ENCODE measurements at places on chromosomes 3 and 15. TPM values are rescaled to one million over a fixed set of nuclear protein-coding genes. Genes with fewer than 3 reads are reported as not detected.

DNA sequence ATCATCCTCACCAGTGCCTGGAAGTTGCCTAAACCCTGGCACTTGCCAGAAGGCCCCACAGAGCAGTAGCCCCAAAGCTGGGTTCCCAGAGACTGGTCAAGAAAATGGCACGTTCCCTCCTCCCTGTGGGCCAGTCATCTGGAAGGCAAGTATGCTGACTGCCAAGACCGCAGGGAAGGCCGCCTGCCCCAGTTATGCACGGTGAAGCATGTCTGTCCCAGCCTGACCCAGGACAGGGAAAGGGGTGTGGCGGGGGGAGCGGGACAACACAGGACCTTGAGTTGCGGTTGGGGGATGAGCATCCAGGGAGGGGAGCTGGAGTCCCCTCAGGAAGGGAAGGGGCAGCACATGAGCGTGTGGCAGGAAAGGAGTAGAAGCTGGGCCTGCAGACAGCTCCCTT lies 33.0 kb downstream of the RBPMS2 start:
- no peak for DNase-seq

The LDHAL6B gene
- total RNA-seq, result not detected

DNA sequence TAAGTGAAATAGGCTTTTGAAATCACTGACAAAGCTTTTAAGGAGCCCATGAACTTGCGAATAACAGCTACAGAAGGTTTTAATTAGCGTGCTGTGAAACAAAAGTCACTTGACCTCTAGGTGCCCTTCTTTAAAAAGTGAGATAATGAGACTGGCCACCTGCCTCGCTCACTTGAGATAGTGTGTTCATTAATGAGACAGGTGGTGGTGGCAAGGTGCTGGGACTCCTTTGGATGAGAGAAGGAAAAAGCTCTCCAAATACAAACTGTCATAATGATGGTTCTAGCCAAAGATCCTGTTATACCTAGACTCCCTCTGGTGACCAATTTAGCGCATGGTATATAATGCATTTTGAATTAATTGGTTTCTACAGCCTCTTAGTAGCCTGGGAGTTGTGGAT lies 22.7 kb upstream of the IREB2 start:
- peak; percentile 75 for DNase-seq

DNA sequence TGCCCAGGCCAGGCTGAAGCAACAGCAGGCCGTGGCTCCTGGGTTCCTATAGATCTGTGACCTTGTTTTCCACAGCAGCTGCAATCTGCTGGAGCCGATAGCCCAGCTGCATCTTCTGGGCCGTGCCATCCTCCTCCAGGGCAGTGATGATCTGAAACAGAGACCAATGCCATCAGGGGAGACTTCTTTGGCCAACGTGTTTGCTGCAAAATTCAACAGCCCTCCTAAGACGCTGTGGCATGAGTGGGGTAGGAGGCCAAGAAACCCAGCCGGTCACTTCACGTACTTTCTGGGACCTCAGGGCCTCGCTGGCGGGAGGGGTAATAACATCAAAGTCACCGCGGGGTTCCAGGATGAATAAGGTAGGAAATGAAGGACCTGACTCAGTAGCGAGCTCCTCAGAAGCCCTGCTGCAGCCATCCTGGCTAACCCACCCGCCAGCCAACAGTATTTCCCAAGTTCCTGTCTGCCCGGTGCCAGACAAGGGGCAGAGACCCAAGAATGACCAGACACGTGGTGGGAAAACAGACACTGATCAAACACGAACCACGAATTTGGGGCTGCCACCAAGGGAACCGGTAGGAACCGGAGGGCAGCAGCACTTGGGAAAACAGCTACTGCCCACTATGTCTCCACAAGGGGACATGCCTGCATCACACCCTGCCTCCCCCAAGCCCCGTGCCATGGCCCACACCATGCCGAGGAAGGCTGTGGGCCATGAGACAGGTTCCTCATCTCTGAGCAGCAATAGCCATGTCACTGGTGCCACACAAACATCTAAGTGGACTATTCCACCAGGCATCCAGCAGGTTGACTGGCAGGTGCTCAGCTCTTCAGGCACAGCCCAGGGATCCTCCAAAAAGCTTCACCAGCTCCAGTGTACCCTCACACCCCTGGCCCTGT lies 25.2 kb downstream of the PLXNB1 start:
- DNase-seq, result peak; percentile 0

The GRIP2 gene
- 14.9 TPM for total RNA-seq

The NOX5 gene
- total RNA-seq, result 0.09 TPM

- peak; percentile 19 for DNase-seq
Observed at GRCh38 chr3:160038862-160039562, 50.4 kb downstream of the IL12A start.

The DNAH12 gene
- total RNA-seq, result 0.58 TPM

The ACTRT3 gene
- 3.4 TPM for total RNA-seq

GRCh38 chr3:122353215-122353614 lies 28.2 kb downstream of the CSTA start:
- DNase-seq, result peak; percentile 43

- no peak for DNase-seq
Observed at GRCh38 chr3:44982817-44983216, 6.8 kb downstream of the EXOSC7 start.

DNA sequence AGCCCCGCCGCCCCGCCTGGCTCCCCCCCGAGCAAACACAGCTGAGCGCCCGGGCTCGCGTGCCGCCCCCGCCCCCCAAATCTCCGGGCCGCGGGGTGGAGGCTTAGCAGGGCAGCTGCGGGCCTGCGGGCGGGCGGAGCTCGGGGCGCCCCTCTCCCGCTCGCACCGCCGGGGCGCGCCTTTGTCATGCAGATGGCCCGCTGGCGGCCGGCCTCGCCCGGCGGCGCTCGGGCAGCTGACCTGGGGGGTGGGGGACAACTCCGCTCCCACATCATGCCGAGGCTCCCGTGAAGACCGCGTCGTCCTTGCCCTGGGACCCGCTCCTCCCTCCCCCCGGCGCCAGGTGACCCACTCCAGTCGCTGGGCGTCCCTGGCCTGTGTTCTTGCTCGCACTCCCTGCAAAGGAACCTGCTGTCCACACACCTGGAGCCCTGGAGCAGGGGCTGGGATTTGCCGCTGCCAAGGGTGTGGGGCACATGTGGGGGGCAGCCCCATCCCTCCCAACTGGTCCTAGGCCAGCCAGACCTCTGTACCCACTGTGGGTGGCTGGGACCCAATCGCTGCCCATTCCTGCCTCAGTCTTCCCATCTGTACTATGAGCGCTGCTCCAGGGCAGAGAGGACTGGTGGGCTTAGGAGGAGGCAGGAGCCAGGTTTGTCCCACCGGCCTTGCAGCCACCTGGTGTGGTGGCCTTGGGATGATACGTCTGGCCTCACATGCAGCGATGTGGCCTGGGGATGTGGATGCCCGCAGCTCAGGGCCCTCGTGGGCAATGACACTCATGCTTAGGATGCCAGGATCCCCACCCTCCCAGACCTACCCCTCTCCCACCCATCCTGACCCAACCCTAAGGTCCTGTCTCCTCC lies 33.5 kb downstream of the DNAJB8 start:
- DNase-seq, result no peak

DNA sequence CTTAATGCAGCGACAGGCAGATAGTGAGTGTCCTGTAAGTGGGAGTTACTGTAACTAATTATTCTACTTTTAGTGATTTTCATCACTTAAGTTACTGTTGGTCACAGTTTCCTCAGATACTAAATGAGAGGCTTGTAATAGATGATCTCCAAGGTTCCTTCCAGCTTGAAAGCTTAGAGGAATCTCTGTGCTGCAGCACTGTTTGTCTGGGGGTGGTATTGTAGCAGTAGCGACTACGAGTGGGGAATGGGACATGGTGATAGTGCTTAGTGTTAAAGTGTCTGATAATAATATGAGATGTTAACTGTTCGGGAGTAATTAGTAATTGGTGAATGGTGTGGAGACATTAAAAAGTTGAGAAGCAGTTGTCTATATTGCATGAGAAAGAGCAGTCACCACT lies 12.4 kb downstream of the PPP4R2 start:
- no peak for DNase-seq

- peak; percentile 71 for DNase-seq
Observed at GRCh38 chr15:74130155-74130848, at the start of gene ISLR2. Gene ISLR2 (plus strand): TSS chr15:74130586. CDS start chr15:74132755, 2,169 bp downstream.

GRCh38 chr15:40338921-40339620 lies 1.7 kb downstream of the CCDC9B start:
- no peak for DNase-seq

GRCh38 chr3:32817257-32817557 lies 590 bp upstream of the TRIM71 start:
- DNase-seq, result peak; percentile 22

The ZMAT3 gene
- 3.0 TPM for total RNA-seq

DNA sequence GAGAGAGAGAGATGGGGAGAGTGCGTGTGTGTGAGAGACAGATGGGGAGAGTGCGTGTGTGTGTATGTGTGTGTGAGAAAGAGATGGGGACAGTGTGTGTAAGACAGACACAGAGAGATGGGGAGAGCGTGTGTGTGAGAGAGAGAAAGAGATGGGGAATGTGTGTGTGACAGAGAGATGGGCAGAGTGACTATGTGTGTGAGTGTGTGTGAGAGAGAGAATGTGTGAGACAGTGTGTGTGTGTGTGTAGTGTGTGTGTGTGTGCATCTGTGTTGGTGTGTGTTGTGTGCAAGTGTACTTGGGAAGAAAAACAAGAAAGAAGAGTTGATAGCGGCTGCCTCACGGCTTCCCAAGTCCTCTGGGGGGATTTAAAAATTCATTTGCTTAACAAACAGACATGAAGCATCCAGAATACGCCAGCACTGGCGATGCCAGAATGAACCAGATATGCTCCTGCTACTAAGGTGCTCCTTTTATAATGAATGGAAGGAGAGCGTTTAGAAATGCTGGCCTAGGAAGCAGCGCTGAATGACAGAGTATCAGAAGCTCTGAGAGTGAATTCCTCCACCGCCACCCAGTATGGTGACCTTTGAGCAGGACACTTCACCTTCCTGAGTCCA lies 186.1 kb upstream of the TSC22D2 start:
- no peak for DNase-seq

DNA sequence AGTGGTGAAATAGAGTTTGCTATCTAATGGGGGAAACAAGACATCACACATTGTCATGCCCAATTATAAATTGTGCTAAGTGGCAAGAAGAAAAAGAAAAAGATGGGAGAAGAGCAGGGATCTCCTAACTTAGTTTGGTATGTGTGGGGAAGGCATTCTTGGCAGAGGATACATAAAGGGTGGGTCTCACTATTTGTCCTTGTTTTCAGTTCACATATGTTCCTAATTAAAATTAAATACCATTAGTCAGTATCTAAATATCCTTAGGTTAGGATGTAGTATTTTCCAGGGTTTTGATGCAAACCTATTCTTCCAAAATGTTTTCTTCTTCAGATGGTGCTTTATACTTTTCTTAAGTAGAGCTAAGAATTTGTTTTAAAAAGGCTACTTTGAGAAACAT lies 173.7 kb downstream of the B3GALNT1 start:
- DNase-seq, result peak; percentile 68

The LRRK1 gene
- 4.5 TPM for total RNA-seq

The FOXB1 gene
- total RNA-seq, result not detected

GRCh38 chr3:70974747-70975146 lies 608.8 kb downstream of the FOXP1 start:
- DNase-seq, result peak; percentile 73

GRCh38 chr3:52920841-52921240 lies 23.5 kb upstream of the STIMATE start:
- DNase-seq, result no peak

GRCh38 chr3:42539871-42540714 lies 37.6 kb downstream of the VIPR1 start:
- DNase-seq, result no peak

- no peak for DNase-seq
Observed at GRCh38 chr15:95577927-95578326, 752.6 kb upstream of the NR2F2 start.

DNA sequence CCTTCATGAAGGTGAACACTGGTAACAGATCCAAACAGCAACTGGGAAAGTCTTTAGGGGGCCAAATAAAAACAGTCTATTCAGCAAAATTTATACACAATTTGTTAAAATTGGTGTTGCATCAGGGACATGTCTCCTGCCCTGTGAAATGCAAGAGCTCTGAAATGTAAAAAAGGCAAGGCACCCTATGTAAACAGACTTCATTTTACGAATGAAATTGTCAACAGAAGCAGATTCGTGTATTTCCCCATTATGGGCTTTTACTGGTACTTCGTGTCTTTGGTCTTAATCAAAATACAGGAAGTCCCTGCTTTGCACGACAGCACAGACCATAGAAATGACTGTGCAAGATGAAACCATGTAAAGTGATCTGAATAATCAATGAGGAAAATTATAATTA lies 127.3 kb upstream of the THBS1 start:
- DNase-seq, result peak; percentile 39

- DNase-seq, result no peak
Observed at GRCh38 chr3:51585197-51585596, 46.7 kb downstream of the RAD54L2 start.

DNA sequence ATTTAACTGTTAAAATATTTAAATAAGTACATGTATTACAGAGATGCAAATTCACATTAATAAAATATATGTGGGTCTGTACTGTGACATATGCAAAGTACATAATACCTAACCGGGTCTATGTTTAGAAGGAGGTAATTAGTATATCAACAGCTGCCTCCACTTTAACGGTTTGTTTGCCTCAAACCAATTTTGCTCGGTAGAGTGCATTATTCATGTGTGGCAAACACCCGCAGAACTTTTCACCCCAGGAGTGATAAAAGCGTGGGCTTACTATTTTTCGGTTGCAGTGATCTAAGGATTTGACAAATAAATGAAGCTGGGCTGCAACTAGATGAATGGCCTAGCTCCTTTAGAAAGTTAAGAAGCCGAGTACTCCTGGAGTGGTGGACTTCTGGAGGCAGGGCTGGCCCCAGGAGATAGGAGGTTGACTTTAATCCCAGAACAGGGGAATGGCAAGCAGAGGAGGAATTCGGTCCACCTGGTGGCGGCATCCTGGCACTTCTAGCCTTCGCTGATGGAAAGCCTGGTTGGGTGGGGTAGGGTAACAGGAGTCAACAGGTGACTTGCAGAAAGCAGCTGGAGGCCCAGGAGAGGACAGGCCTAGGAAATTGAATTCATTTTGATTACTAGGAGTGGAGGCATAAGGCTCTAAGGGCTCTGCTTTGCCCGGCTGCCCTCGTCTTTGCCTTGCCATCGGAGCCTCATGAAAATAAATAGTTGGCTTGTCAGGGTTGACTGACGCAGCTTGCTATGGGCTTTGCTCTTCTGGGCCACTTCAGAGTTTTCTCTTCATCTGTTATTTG lies 2.4 kb downstream of the SLCO3A1 start:
- no peak for DNase-seq

- DNase-seq, result peak; percentile 35
Observed at GRCh38 chr3:184642631-184643285, 69.1 kb downstream of the MAGEF1 start.

DNA sequence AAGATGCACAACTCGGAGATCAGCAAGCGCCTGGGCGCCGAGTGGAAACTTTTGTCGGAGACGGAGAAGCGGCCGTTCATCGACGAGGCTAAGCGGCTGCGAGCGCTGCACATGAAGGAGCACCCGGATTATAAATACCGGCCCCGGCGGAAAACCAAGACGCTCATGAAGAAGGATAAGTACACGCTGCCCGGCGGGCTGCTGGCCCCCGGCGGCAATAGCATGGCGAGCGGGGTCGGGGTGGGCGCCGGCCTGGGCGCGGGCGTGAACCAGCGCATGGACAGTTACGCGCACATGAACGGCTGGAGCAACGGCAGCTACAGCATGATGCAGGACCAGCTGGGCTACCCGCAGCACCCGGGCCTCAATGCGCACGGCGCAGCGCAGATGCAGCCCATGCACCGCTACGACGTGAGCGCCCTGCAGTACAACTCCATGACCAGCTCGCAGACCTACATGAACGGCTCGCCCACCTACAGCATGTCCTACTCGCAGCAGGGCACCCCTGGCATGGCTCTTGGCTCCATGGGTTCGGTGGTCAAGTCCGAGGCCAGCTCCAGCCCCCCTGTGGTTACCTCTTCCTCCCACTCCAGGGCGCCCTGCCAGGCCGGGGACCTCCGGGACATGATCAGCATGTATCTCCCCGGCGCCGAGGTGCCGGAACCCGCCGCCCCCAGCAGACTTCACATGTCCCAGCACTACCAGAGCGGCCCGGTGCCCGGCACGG lies 991 bp downstream of the SOX2 start:
- no peak for DNase-seq

All from muscle of leg (tissue), 16 donors.